ENCODE measurements at places on chromosomes 5 and 9.

GRCh38 chr5:56479696-56480077, 246.6 kb upstream of the ANKRD55 start:
- no peak for DNase-seq

- DNase-seq: no peak
Observed at GRCh38 chr5:111699324-111699723, 57.7 kb downstream of the NREP start.

DNA sequence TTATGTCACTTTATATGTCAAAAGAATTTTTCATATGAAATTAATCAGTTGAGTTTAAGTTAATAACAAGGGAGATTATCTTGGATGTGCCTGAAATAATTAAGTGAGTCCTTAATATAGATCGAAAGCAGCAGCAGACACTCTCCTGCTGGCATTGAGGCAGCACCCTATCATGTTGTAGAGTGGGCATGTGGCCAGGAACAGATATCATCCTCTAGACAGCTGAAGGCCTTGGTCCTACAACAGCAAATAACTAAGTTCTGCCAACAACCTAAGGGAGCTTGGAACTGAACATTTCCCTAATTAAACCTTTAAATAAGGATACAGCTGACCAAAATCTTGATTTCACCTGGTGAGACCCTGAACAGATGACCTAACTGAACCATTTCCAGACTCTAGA, 25.8 kb upstream of the UGT3A1 start:
- DNase-seq: no peak

DNA sequence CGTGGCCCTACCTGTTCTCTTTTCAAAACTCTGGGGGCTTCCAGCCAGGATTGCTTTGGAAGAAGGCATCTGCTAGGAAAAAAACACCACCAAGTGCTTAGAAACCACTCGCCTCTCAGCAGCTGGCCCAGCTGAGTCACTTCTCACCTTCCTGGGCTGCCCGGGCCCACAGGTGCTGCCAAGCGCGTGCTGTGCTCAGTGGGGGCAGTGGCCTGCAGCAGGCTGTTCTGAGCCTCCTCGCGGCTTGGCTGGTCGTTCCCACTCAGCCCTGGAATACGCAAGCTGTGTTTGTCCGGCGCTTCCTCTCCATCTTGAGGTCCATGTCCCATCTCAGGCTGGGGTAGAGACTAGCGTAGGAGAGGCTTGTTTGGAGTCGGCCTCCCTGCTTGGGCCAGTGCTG, 102.5 kb upstream of the FCN2 start:
- DNase-seq: no peak

DNA sequence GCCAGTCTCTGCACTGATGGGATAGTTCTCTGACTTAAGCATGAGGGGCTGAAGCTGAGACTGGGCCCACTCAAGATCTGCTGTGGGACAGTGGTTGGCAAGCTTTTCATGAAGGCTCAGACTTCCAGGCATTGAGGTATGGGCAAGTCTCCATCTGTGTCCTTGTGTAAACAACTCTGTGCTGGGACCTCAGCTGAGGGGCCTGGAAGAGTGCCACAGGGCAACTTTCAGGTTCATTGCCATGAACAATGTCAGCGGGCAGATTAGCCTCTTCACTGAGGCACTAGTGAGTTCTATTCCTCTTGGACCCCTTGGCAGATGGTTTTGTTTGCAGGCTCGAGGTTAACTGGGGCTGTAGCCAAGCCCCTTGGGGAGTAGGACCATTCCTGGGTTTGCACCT, 127.1 kb downstream of the MRPS30 start:
- no peak for DNase-seq
